Metanephros (tissue), 2 donors: ENCODE measurements at places on chromosomes 1 and 21. TPM values are rescaled to one million over a fixed set of nuclear protein-coding genes. Genes with fewer than 3 reads are reported as not detected.

Gene KCNJ9
- 0.12 TPM for total RNA-seq

Gene RBM15
- total RNA-seq = 60.9 TPM

Gene IGSF21
- total RNA-seq = 0.88 TPM

Gene MTF1
- total RNA-seq = 5.7 TPM

Gene CNKSR1
- 7.6 TPM for total RNA-seq

Gene GBP7
- not detected for total RNA-seq

Gene CR1L
- 2.5 TPM for total RNA-seq

Gene RNF223
- total RNA-seq = 3.7 TPM

Gene C1orf105
- total RNA-seq = 7.0 TPM

Gene MNDA
- 18.7 TPM for total RNA-seq

Gene LRRC71
- 0.35 TPM for total RNA-seq

Gene ARHGEF11
- total RNA-seq = 33.0 TPM

Gene ERO1B
- total RNA-seq = 8.5 TPM

Gene HSPB7
- total RNA-seq = 7.3 TPM

Gene MRPS21
- 40.4 TPM for total RNA-seq

Gene TFF3
- 4.0 TPM for total RNA-seq

Gene PRAMEF8
- total RNA-seq = not detected

Gene NTMT2
- total RNA-seq = not detected

Gene MPZ
- 8.2 TPM for total RNA-seq

Gene SPRR3
- total RNA-seq = 0.58 TPM

Gene C1orf167
- total RNA-seq = 1.1 TPM

Gene MANEAL
- total RNA-seq = 5.8 TPM

Gene CNR2
- 0.12 TPM for total RNA-seq
